Activated T-cell treated with anti-CD3 and anti-CD28 coated beads for 4 hours (primary cell): ENCODE measurements at places on chromosomes 2 and 18.

GRCh38 chr2:1130922-1131321, 180.3 kb downstream of the SNTG2 start:
- no peak for DNase-seq

DNA sequence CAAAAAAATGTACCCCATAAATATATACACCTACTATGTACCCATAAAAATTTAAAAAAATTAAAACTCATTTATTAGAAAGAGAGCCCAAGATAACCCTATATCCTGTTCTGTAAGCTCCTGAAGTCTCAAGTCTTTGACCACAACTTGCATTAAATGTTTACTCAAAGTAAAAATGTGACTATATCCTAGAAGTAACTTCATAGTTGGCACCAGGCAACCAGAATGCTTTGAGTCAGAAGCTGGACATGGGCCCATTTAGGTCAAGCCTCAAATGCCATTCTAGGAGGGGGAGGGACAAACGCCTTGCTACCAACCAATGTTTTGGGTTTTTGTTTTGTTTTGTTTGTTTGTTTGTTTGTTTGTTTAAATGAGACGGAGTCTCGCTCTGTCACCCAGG, 9.3 kb upstream of the TBC1D8 start:
- no peak for DNase-seq

DNA sequence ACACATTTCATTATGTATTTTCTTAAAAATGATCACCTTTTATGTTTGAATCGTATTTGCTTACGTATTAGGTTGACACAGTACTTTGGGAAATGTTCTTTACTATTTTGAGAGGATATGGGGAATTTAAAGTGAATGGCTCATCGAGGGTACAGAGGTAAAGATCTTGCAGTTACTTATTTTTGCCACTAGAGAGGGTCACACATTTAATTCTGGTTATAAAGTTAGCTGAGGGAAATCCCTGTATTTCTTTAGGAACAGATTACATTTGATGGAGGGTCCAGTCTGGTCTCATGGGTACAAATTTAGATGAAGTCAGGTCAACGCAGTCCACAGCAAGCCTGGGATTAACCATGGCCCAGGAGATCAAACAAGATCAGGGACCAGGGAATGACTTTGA, 24.5 kb downstream of the DYNC2LI1 start:
- no peak for DNase-seq

DNA sequence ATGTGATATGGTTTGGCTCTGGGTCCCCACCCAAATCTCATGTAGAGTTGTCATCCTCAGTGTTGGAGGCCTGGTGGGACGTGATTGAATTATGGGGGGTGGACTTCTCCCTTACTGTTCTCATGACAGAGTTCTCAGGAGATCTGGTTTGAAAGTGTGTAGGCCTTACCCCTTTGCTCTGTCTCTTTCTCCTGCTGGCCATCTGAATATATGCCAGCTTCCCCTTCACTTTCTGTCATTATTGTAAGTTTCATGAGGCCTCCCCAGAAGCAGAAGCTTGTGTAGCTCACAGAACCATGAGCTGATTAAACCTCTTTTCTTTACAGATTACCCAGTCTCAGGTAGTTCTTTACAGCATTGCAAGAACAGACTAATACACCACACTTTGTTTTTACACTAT, 222.3 kb downstream of the DOK6 start:
- DNase-seq = no peak

DNA sequence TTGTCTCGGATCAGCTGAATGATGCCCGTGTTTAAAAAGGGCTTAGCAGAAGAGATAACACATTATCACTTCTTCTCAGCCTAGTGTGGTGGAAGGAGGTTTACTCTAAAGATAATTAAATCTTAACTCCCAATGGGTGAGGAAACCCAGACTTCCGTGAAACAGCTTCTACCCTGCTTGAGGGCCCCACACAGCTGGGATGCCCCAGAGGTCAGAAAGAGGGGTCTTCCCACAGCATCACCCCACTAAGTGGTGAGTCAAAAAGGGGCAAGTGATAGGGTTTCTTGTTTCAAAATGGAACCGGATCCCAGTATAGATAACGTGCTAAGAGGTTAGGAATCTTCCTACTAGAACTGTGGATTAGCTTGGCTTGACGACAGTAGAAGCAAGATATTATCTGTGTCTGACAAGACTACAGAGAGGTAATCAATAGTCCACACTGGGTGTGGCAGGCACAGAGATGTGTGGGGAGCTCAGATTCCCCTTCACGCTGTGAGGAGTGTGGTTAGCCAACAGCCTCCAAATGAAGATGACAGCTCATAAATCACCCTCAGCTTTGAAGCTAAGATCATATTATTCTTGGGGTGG, 129.6 kb upstream of the COPS8 start:
- DNase-seq = no peak

DNA sequence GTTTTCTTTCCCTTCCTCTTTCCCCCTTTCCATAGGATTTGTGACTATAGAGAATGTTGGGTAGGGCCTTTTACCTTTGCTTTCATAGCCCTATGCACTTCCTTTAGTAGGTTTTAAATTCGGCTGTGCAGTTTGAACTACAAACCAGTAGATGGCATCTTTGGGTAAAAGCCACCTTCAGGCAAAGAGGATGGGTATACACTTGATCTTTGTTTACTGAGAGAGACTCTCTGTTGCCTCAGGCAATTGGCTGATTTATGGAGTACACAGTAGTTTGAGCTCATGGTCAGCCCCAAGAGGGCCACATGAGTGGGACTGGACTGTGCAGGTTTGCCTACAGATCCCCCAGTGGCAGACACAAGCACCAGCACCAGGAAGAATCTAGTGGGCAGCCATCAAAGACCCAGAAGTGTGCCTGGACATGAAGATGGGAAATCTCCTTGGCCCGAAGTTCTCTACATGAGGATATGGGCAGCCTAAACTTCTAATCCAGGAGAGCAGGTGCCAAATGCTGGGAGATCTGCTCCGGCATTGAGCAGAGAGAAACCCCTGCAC, 1304.3 kb upstream of the DDX18 start:
- no peak for DNase-seq

DNA sequence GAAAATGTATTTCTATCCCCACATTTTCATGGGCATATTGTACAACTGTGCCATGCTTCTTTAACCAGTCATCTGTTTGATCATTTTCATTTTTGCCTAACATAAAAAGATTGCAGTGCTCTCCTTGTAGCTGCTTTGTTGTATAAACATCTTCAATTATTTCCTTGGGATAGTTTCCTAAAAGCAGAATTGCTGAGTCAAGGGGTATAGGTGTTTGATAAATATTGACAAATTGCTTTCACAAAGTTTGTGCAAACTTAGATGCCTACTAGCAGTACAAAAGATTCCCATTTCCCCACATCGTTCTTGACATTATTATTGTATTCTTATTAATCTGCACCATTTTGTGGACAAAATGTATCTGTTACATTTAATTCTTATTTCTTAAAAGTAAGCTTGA, 479.6 kb downstream of the FBXO15 start:
- DNase-seq = no peak

DNA sequence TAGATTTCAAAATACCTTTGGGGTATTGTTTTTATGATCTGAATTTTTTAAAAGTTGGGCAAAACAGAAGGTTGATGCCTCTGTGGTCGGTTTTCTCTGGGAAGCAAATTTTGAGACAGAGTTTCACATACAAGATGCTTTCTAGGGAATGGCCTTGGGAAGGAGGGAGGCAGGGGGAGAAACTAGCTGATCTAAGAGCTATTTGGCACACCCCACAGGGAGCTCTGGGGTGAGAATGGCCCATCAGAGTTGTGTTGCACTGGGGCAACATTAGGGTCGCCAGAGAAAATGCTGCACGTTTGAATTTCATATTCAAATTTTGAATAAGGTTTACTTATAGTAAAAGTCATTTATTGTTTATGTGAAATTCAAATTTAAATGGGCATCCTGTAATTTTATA, 11.9 kb upstream of the ADAM23 start:
- no peak for DNase-seq

GRCh38 chr2:222381566-222381965, 42.8 kb upstream of the SGPP2 start:
- DNase-seq = no peak

- no peak for DNase-seq
These were observed 620.0 kb upstream of the SLC39A10 start for GRCh38 chr2:195037045-195037444.

DNA sequence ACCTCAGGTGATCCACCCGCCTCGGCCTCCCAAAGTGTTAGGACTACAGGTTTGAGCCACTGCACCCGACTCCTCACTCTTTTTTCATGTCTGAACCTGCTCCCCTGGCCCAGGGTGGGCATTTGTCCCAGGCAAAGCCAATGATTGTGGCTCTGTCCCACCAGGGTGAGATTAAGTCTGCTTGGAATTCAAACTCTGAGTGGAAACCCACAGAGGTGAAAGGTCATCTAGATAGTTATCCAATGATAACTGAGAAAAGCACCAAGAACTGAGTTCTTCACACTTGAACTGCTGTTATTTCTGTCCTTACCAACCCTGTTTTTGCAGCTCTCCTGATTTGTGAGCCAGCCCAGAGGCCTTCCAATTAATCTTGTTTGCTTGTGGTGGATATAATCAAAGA, 62.4 kb upstream of the ACVR1 start:
- no peak for DNase-seq

GRCh38 chr18:683531-683930, 26.1 kb downstream of the TYMS start:
- DNase-seq = no peak

GRCh38 chr2:176205126-176205525, 16.7 kb downstream of the HOXD1 start:
- DNase-seq = no peak

- DNase-seq = no peak
These were observed 54.9 kb upstream of the HS6ST1 start for GRCh38 chr2:128373451-128374000.

DNA sequence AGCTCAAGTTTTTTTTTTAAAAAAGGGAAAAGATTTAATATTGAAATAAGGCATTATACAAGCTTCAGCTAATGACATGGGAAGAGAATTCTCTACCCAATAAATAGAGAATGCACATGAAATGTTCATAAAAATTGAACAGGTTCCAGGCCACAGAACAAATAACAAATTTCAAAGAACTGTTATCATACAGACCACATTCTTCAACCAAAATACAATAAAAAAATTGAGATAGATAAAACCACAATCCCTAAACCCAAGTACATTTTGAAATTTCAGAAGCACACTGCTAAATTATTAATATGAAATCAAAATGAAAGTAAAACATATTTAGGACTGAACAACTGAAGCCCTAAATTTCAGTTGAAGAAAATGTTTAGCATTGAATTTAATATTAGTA, 89.6 kb downstream of the BCL2 start:
- no peak for DNase-seq

GRCh38 chr18:59640721-59641120, 56.5 kb downstream of the CCBE1 start:
- no peak for DNase-seq

DNA sequence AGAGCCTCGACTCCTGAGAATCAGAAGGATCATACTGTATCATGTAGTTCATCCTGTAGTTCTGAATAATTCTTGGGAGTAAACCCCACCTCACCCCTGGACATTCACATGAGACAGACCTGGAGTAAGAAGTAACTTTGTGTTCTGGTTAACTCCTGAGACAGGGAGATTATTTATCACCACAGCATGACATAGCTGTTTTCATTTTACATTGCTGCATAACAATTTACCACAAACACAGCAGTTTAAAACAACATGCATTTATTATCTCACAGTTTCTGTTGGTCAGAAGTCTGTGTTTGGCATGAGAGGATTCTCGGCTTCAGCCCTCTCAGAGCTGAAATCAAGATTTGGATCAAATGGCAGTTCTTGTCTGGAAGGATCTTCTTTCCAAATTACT, 855.8 kb upstream of the FANCL start:
- no peak for DNase-seq

- DNase-seq = no peak
These were observed 124.7 kb upstream of the ZNF516 start for GRCh38 chr18:76619621-76620315.

GRCh38 chr2:46844034-46844433, 71.6 kb downstream of the MCFD2 start:
- no peak for DNase-seq

- DNase-seq = no peak
These were observed 30.5 kb upstream of the ITGAV start for GRCh38 chr2:186559370-186559769.

DNA sequence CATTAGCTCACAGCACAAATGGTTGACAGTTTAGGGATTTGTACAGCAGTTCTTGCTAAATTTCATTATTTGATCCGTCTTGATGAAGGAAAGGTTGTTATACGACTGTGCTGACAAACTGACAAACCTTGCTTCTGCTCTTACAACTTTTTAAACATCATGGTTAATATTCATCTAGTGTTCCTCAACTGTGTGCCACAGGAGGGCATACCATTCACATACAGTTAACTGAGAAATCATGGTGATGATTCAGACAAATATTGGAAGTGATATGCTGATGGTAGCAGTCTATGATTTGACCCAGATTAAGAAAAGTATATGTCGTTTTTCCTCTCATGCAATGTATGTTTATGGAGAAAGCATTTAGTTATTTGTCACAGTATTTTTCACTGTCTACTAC, 129.8 kb upstream of the FSIP2 start:
- DNase-seq = no peak

DNA sequence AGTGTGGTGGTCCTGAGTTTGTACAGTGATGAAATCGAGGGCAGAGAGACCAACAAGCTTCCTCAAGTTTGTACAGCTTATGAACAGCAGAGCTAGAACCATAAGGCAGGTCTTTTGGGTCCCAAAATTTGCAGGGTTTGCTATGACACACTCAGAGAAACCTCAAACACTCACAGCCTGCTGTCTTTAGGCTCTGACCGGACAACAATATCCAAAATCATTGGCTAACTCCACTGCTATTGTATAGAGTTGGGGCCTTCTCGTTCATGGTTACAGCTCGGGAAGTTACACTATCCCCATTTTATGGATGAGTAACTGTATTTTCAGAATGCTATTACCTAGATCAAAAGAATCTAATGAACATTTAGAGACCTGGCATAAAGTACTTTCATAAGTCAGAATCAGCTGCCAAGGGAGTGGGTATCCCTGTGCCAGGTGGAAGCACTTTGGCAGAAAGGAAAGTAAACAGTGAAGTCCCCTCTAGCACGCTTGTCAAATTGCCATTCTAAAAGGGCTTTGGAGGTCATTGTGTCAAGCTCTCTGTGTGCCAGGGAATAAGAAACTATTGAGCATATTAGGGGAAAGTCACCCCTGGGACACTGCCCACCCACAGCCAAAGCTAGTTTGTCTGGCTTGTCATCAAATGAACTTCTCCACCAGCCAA, 331.8 kb downstream of the ALK start:
- DNase-seq = no peak

DNA sequence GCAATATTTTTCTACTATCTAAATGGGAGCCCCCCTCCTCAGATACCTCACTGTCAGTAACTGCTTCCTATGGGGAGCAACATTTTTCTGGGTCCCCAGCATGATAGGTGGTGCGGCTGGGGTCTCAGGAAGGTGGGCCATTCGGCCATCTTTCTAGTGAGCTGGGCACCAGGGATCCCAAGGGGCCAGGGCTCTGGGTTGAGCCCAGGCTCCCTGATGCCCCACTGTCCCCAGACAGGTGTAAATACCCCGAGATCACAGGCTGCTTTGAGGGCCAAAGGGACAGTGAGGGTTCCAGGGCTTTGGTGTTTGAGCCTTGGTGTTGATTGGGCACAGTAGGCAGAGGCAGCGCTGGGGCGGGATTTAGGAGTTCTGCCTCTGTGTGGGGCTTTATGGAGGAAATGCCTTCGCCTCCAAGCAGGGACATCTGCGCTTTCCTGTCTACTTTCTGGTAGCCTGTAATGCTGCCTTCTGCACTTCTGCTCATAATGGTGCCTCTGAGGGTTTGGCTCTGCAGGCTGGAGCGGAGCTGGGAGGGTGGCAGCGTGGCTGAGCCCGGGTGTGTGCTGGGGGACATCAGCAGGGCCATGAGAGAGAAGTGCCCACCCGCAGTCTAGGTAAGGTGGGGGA, 5.3 kb downstream of the ITM2C start:
- no peak for DNase-seq

GRCh38 chr2:224847961-224848850, 132.0 kb upstream of the CCDC195 start:
- no peak for DNase-seq
